ENCODE measurements at places on chromosomes 11 and 22.

GRCh38 chr22:35903571-35904335 is 124.9 kb downstream of the RBFOX2 start:
- DNase-seq = no peak

- DNase-seq = no peak
Observed at GRCh38 chr11:72418834-72419560, 15.3 kb downstream of the CLPB start.

DNA sequence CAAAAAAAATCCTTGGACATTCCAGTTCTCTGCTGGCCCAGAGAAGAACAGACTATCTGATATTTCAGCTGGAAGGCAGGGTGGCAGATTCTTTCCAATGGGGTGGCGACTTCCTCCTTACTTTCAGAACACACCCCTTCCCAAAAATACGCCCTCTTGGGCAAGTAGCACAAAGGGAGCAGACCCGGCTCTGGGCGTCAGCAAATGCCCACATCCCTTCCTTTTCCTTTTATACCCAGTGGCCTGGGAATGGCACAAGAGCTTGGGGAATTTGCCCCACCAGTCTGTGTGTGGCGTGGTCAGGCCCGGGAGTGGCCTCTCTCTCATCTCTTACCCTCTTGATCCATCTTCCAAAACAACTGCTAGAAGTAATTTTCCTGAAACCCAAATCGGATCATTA is 33.0 kb upstream of the NUP160 start:
- no peak for DNase-seq

DNA sequence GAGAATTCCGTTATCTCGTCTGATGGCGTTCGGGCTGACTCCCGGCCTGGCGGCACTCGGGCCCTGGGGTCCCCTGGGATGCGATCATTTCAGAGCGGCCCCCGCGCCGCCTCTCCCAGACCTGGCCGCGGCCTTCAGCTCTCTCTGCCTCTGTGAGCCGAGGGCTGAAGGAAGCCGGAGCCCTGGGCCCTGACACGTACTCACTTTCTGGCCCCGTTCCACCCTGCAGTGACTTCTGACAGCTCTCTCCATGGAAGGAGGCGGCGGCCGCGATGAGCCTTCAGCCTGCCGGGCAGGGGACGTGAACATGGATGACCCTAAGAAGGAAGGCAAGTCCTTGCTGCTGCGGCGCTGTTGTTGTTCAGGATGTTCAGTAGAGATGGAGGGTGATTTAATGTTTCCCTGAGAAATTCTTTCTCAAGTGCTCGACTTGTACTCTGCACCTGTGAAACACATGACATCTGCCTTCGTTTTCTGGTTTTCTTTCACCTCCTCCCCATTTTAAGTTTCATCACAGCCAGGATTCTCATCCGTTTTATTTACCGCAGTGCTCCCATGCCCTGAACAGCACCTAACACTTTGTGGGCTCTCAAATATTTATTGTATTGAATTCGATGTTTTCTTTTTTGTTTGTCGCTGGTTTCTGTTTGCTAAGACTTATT is 612 bp downstream of the GTSE1 start:
- no peak for DNase-seq

DNA sequence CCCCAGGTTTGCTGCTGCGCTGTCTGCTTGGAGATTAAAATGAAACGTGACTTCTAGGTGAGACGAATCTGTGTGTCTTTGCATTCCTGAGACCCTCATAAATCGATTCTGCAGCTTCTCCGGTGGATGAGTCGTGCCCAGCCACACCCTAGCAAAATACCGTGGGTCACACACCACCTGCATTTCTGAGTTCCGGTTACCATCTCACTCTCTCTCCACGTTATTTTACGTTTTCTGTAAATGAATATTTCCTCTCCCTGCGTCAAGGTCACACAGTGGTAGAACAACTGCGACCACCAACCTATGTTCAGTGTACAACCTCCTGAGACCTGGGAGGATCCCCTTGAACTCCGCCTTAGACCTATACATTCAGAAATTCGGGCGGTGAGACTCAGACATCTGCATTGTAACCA is 1.1 kb downstream of the YWHAH start:
- DNase-seq = no peak

DNA sequence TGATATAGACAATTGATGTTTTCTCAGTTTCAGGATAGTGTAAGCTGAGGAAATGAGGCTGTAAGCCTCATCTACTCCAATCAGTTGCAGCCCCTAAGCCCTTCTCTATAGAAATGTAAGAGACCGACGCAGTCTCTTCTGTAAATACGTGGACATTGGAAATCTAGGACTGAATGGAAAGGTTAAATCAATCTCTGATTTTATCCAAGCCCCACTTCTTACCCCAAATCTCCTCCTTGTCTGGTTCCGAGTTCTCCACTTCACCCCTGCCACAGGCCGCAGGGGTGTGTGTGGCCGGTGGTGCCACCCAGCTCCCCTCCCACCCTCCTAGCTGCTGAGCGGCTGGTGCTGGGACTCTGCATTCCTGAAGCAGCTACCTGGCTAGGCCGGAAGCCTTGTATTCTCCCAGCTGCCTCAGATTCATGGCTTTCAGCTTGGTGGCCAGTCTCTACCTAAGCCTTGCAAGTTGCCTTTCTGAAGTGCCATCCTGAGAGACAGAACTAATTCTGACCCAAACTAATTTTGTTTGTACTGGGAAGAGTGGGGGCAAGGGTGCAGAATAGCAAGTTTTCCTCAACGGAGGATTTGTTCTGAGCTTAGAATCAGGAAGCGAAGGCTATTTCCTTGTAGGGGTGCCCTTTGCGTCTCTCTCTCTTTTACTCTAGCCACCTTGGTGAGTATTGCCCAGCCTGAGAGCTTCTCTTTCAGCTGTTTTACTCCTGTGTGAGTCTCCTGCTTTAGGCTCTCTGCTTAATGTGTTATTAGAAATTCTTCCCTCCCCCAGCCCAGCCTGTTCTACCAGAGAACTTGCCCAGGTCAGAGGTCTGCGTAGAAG is 749 bp downstream of the VWA5A start:
- DNase-seq = no peak

- DNase-seq = no peak
Observed at GRCh38 chr11:30279796-30280195, 43.1 kb upstream of the ARL14EP start.

DNA sequence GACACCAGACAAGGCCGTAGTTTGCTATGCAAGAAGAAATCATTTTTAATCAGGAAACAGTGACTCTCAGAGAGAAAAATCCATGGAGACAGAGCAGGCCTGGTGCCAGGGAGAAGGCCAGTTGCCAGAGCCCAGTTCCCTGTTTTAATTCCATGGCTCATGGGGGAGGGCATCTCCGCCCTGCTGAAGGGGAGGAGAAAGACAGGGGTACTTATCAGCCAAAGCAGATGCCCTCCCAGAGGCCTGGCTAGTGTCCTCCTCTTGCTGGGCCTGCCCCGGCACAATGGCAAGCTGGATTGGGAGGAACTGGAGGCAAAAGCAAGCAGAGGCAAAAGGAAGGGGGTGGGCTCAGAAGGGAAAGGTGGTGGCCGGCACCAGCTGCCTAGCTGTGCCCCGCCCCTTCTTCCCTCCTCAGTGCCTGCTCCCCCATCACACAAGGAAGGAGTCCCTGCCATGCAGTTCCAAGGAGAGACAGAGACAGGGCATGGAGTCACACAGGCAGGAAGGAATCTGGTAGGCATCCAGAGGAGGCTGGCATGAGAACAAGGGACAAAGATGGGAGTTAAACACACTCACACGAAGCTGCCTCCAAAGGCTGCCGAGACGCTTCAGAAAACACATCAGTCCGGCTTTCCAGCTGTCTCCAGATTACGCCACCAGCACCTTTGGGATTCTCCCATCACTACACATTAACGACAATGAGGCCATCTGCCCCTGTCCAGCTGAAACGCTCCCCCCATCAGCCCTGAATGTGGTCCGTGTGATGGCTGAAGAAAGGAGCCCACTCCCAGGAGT is 591.8 kb downstream of the BUD13 start:
- no peak for DNase-seq

DNA sequence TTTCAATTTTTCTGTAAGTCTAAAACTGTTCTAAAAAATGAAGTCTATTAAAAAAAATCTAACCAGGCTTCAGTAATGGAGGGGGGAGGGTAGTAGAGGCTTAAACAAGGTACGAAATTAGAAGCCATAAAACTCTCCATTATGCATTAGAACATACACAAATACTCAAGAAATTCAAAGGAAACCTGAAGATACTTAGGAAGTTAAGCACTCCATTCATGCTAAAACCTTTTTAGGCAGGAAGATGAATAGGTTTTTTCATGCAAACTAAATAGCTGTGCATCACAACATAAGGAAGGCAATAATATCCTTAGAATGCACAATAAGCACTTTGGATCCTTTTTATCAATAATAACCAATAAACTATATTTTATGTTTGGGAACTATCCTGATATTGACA is 2.4 kb downstream of the RAB6A start:
- no peak for DNase-seq

DNA sequence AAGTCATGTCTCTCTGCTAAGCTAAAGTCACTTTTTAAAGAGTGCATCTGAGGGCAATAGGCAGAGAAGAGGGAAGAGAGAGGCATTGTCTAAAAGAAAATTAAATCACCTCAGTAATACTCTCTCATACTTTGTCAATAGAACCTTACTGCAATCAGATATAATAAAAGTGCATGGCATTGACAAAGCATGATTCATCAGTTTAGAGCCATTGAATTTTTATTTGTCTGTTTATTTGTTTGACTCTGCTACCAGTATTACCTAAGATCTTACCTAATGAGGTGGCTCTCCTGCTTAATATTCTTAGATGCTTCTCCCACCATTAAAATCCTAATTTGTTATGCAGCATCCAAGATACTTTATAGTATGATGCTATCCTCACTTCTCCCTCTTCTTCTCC is 209.0 kb downstream of the PGR start:
- no peak for DNase-seq

DNA sequence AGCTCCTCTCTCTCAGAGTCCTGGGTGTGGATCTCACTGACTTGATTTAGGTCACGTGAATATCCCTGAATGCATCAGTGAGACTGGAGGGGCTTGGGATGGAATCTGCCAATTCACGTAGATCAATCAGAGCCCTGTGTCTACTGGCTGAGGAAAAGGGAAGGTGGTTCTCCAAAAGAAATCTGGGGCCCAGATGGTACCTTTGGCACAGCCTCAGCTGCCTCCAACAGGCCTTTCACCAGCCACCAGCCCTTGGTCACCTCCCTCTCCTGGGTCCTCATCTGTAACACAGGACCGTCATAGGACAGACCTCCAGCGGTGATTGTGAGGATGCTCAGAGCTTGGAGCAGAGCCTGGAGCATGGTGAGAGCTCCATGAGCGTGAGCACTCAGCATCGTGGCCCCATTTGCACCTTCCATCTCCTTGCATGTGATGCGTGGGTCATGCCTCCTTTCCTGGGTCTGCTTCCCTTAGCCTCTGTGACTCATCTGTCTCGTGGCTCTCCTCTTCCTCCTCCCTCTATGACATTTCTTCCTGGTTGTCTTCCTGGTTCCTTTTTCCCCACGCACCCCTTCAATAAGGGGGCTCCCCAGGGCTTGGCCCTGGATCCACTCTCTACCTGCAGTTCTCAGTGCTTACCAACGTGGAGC is 7.5 kb upstream of the MIEF1 start:
- DNase-seq = no peak

GRCh38 chr11:120086651-120087050 is 51.3 kb downstream of the TRIM29 start:
- DNase-seq = no peak

- no peak for DNase-seq
Observed at GRCh38 chr22:43587574-43587973, 175.8 kb downstream of the MPPED1 start.

- DNase-seq = no peak
Observed at GRCh38 chr11:71936825-71937224, 8.0 kb downstream of the RNF121 start.

- DNase-seq = no peak
Observed at GRCh38 chr22:25569983-25570382, 5.5 kb downstream of the GRK3 start.

- DNase-seq = no peak
Observed at GRCh38 chr22:29734406-29734805, 14.6 kb downstream of the CABP7 start.

DNA sequence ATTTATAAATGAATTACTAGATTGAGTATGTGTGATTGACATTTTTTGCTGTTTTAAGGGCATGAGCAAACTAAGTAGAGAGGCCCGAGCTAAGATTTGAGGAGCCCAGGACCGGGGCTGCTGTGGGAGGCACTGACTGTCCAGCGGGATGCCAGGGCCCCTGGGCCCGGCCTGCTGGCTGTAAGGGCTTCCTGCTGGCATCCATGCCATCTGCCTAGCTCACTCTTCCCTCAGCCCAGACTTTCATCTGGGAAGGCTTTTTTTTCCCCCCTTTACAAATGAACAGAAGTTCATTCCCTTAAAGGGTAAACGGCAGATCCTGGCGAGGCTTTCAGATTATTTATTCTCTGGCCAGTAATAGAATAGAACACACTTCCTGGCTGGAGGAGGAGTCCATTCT is 16.0 kb upstream of the TP53I11 start:
- DNase-seq = no peak

DNA sequence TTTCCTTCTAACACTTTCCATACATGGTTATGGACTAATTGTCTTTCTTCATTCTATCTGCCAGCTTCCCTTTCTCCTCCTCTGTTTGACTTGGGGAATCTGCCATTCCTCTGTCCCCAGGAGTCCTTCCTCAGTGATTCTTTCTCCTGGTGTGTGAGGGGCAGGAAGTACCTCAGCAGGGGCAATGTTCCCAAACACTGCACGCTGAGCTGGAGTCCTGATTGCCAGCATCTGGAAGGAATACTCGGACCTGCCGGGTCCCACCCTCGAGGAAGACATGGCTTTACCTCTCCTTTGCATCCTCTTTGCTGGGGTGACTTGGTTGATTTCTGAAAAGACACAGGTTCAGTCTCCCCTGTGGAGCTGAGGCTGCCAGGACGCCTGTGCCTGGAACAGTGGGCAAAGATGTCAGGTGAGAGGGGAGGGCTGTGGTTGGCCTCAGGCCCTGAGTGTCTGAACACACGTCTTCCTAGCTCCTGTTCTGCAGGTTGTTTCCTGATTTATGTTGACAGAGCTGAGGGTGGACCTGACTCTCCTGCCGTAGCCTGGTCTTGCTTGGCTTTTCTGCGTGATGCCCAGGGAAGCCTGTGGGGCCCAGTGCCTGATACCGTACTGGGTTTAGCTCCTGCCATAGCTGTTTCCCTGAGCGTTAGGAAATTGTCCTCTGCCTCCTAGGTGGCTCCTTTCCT is 4.3 kb downstream of the COX8A start:
- DNase-seq = no peak

DNA sequence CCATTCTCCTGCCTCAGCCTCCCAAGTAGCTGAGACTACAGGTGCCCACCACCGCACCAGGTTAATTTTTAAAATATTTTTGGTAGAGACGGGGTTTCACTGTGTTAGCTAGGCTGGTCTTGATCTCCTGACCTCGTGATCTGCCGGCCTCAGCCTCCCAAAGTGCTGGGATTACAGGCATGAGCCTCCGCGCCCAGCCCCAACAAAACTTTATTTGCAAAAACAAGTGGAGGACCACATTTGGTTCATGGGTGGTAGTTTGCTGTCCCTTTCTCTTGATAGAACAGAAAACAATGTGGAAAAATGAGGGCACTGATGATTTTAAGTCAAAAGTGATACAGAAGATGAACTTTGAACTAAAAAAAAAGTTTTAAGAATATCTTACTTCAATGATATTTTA is 121.8 kb upstream of the SERPIND1 start:
- DNase-seq = no peak

GRCh38 chr11:12166299-12167060 is 56.1 kb downstream of the MICAL2 start:
- no peak for DNase-seq

- DNase-seq = no peak
Observed at GRCh38 chr11:831118-831864, 1.5 kb upstream of the CD151 start.

Measured in CD4-positive, alpha-beta T cell treated with Interleukin-12 subunit alpha and Interleukin-12 subunit beta, for 1 hour (primary cell).